ENCODE measurements at places on chromosomes 4 and X.

DNA sequence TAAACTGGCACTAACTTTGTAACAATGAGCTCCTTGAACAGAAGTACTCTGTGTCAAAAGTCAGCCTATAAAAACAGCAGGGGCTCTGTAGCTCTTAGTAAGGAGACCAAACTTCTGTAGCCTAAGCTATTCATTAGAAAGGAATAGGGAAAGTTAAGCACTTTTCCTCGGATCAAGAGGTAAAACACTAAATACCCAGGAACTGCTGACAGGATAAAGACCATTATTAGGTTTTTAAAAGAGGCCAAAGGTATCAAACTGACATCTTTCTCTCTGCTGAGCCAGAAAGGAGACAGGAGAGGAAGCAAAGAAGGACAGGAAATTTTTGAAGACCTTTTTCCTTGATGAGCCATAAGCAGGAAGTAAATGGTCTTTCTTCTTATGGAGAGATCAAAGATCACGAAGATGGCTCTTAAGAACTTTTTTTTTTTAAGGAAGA is 31.9 kb downstream of the ANAPC10 start:
- no peak for DNase-seq

- DNase-seq = no peak
These were observed 30.8 kb upstream of the CXCL8 start for GRCh38 chr4:73709451-73710033.

DNA sequence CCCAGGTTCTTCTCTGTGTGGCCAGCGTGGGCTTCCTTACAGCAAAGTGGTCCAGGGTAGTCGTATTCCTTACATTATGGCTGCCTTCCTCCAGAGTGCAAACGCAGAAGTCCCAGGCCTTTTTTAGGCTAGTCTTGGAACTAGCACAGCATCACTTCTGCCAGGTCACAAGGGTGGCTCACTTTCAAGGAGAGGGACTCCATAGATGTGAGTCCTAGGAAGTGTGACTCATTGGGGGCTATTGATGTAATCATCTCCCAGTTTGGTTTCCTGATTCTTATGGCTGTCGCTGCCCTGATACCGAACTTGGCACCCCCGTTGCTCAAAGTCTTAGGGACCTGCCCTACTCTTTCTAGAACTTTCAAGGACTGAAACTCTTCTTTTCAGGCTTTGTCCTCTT is 140.0 kb downstream of the DCK start:
- no peak for DNase-seq

- no peak for DNase-seq
These were observed 147.5 kb downstream of the INPP4B start for GRCh38 chr4:142698552-142698951.
